ENCODE measurements at places on chromosomes 7 and 10. TPM values are rescaled to one million over a fixed set of nuclear protein-coding genes. Genes with fewer than 3 reads are reported as not detected.
A peak's percentile ranks its signal among the peaks of the same experiment; 100 is the strongest.

Gene MRPS33
- 58.5 TPM for total RNA-seq

- H3K27me3 ChIP-seq: peaks cover 20% of the 10 kb centered on the region
- no peak overlapping the region for H3K27ac ChIP-seq
- H3K4me3 ChIP-seq: no peak overlapping the region
- H3K36me3 ChIP-seq: peaks cover 4% of the 10 kb centered on the region
- no peaks in the 10 kb centered on the region for H3K4me1 ChIP-seq
- no peak for DNase-seq
Measured at GRCh38 chr7:118158766-118159165, 25.2 kb upstream of the LSM8 start.

GRCh38 chr10:59970396-59971368 lies 64.3 kb upstream of the CCDC6 start:
- H3K36me3 ChIP-seq: no peaks in the 10 kb centered on the region
- no peaks in the 10 kb centered on the region for H3K4me1 ChIP-seq
- DNase-seq: no peak
- no peak overlapping the region for H3K4me3 ChIP-seq

Gene PTN
- not detected for total RNA-seq

Gene BUD31
- 106 TPM for total RNA-seq

GRCh38 chr7:29765490-29765889 lies 40.8 kb upstream of the WIPF3 start:
- no peak overlapping the region for H3K27ac ChIP-seq
- H3K4me3 ChIP-seq: no peak overlapping the region
- peaks cover 16% of the 10 kb centered on the region for H3K27me3 ChIP-seq
- no peak for DNase-seq

Gene CNNM1
- 0.08 TPM for total RNA-seq

Gene AP1S1
- 50.0 TPM for total RNA-seq

GRCh38 chr10:110786172-110786571 lies 85.6 kb upstream of the PDCD4 start:
- DNase-seq: no peak
- no peaks in the 10 kb centered on the region for H3K36me3 ChIP-seq

- DNase-seq: no peak
- no peaks in the 10 kb centered on the region for H3K4me1 ChIP-seq
- H3K27ac ChIP-seq: no peak overlapping the region
- no peak overlapping the region for H3K4me3 ChIP-seq
- no peaks in the 10 kb centered on the region for H3K27me3 ChIP-seq
- no peaks in the 10 kb centered on the region for H3K36me3 ChIP-seq
Measured at GRCh38 chr10:102967123-102967522, 49.0 kb downstream of the CNNM2 start.

Gene HECTD2
- 2.9 TPM for total RNA-seq

Gene BUD23
- 57.2 TPM for total RNA-seq

GRCh38 chr7:12569673-12570072 lies 847 bp upstream of the SCIN start:
- H3K36me3 ChIP-seq: no peaks in the 10 kb centered on the region
- H3K27ac ChIP-seq: no peak overlapping the region
- DNase-seq: no peak
- H3K4me3 ChIP-seq: peak overlapping the region; percentile 71
